IMR-90 (cell line): ENCODE measurements at places on chromosomes 6 and 20. TPM values are rescaled to one million over a fixed set of nuclear protein-coding genes. Genes with fewer than 3 reads are reported as not detected.

GRCh38 chr20:40488401-40488800, 200.6 kb downstream of the MAFB start:
- DNase-seq, result no peak

- peak; percentile 75 for DNase-seq
Measured at GRCh38 chr20:50366270-50367103, 143.7 kb upstream of the PTPN1 start.

Gene AGER
- 0.18 and 0.28 TPM in 2 replicates for total RNA-seq

- DNase-seq, result no peak
Measured at GRCh38 chr6:47043286-47043685, 1.2 kb upstream of the ADGRF1 start.

DNA sequence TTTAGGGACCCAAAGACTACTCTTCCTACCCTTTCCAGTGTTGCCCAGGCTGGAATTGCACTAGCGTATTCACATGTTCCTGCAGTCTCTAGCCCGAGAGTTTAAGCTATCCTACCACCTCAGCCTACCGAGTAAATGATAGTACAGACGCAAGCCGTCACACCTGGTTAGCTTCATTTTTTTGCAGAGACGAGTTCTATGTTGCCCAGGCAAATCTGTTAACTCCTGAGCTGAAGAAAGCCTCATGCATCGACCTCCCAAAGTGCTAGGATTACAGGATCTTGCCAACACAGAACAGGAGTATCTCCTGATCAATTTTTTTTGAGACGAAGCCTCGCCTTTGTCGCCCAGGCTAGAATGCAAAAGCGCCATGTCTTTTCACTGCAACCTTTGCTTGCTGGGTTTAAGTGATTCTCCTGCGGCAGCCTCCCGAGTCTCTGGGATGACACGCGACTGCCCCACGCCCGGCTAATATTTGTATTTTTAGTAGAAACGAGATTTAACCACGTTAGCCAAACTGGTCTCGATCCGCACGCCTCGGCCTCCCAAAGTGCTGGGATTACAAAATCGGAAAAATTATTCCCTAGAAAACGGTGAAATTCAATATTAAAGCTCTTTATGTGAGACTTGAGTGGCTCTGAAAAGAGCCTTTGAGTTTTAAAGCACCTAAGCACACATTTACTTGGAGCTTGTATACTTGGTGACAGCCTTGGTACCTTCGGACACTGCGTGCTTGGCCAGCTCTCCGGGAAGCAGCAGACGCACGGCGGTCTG, 128.5 kb downstream of the HFE start:
- peak; percentile 36 for DNase-seq

Gene TMC2
- total RNA-seq, result not detected in 2 replicates

- no peak for DNase-seq
Measured at GRCh38 chr20:33169176-33169794, 1.3 kb downstream of the BPIFA2 start.

DNA sequence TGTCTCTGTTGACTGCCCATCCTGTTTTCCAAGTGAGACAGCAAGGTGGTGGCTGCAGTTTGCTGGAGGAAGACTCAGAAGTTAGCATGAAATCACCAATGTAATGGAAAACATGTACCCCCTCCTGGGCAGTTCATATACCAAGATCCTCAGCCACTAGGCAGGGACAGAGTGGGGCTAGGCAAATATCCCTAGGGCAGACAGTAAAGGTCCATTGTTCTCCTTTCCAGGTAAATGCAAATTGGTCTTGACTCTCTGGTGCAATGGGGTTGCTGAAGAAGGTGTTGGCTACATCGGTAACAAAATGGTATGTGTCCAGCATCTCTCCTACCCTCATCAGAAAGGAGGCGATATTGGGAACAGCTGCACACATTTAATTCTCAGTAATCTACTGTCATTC, 233.6 kb upstream of the SOX4 start:
- DNase-seq, result no peak

GRCh38 chr6:80460257-80460865, 353.9 kb downstream of the BCKDHB start:
- peak; percentile 47 for DNase-seq

Gene BTNL2
- total RNA-seq, result not detected in 2 replicates

Gene FKBP1C
- 0.56 and 0.72 TPM in 2 replicates for total RNA-seq

GRCh38 chr6:42446370-42446769, 5.4 kb downstream of the TRERF1 start:
- no peak for DNase-seq

Gene PPIL6
- total RNA-seq, result 0.18 and 1.4 TPM in 2 replicates

- DNase-seq, result no peak
Measured at GRCh38 chr20:20395903-20396568, 28.1 kb downstream of the INSM1 start.

Gene BANF2
- total RNA-seq, result not detected in 2 replicates

DNA sequence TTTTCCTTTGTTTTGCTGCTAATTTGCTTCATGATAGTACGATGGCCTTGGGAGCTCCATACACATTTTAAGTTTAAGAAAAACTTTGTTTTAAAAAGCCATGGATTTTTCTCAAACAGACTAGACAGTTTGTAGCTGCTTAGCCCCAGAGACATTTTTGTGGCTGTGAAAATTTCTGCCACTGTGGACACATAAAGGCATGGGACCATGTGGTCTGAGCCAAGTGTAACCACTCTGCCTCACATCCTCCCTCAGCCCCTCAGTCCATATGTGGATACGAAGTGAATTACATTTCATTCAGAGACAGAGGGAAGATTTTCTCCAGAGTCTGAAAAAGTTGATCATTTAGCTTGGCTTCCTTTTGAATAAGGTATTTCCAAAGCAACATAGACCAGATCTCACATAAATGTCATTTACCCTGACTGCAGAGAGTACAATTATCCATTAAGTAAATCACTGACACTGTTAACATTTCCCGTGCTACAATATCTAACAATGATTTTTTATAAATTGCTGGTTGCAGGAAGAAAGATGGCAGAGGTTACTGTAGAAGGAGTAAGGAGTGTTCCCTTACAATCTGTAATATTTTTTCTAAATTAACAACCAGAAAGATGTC, 87.4 kb downstream of the GJA1 start:
- DNase-seq, result peak; percentile 35

Gene TMEM200A
- 37.1 and 47.8 TPM in 2 replicates for total RNA-seq

DNA sequence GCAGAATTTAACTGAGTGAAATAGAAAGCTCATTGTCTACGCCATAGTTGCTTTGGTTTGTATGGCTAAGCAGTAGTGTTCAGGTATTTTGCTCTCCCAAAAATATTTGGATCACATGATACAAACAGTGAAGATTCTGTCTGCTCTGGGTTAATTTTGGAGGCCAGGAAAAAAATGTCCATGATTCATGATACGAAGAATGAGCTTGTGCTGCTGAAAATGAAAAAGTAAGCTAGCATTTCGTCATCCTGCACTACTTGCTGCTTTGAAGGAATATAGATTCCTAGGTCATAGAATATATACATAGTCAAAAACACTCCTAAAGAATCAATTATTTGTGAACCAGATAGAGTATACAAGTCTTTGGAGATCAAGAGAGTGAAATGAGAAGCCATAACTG, 8.3 kb downstream of the WRNIP1 start:
- peak; percentile 60 for DNase-seq

DNA sequence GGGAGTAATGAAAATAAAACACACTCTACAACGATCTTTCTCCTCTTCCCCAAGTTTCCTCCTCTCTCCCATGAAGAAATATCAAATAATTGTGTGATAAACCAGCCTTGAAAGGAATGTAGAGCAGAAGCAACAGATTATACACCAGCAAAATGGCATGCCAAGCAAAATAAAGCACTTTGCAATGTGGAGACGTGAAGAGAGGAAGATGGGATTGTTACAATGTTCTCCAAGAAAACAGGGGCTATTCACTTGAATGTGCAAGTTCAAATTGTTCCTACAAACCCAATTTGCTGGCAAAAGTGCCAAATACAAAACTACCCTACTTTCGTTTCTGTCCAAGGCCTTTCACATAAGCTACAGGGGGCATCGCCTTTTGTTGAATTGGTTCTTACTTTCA, 185.1 kb downstream of the PDE7B start:
- no peak for DNase-seq

- DNase-seq, result no peak
Measured at GRCh38 chr6:168603234-168603633, 162.2 kb downstream of the SMOC2 start.

Gene SPATA25
- total RNA-seq, result 0.18 TPM in 1 of 2 replicates, not detected in the other

GRCh38 chr20:36318166-36318565, 12.0 kb downstream of the DLGAP4 start:
- no peak for DNase-seq

GRCh38 chr6:91387290-91388059, 800.6 kb upstream of the MAP3K7 start:
- no peak for DNase-seq

Gene MEP1A
- total RNA-seq, result not detected in 2 replicates

DNA sequence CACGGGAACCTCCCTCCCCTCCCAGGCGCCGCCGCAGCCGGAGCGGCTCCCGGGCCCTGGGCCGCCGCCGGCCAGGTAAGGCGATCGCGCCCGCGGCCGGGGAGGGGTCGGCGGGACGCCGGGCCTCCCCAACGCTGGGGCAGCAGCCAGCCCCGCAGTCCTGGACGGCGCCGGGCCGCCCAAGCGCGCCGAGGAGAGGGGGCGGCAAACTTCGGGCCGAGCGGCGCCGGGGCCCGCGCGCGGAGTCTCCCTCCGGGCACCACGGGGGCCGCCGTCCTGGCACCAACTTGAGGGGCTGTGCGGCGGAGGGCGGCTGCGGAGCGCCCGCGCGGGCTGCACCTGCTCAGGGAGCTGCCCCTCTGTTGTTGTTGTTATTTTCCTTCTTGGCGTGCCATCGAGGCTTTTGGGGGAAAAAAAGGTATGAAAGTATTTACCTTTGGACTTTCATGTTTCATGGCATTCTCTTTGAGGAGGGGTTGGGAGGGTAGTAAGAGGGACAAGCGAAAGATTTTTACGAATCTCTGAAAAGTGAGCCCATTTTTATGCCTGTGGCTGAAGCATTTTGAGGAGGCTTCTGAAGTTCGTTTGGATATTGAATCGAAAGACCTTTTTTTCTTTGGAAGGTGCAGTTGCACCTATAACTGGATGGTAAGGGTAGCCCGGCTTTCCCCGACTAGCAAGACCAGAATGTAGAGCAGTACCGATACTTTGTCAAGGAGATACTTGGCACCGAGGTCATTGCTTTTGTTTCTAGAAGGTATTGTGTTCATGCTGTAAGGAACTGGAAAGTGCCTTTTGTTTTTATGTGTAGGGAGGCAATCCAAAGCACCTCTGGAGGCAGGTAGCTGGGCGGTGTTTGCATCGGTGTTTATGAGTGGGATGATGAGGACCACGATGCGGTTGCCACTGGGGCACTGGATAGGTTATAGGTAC, at the start of gene RNF182:
Gene RNF182, plus strand, starts transcription at position 4 of the 933 bp plus-strand sequence. CDS start 52,168 bp downstream, outside the sequence.
- DNase-seq, result no peak

- no peak for DNase-seq
Measured at GRCh38 chr20:460180-460579, 2.2 kb downstream of the TBC1D20 start.

DNA sequence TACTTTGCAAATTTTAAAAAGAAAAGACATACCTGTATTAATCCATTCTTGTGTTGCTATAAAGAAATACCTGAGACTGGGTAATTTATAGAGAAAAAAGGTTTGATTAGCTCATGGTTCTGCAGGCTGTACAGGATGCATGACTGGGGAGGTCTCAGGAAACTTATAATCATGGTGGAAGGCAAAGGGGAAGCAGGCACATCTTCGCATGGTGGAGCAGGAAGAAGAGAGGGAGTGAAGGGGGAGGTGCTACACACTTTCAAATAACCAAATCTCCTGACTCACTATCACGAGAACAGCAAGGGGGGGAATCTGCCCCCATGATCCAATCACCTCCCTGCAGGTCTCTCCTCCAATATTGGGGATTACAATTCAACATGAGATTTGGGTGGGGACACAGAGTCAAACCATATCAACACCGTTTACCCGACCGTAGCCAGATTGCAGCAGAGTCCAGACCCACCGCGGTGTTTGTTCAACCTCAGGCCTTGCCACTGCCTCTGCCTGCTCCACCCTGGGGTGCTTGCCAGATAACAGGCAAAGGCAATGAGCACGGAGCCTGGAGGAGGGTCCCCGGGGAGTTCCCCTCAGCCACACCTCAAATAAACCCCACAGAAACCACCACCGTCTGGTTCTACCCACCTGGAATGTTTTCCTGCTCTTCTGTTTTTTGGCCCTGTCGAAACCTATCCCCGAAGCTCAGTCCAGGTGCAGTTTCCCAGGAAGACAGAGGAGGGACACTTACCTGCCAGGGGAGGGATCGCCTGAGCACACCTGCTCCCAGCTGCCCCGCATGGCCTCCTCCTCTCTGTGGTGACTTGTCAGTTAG, 142.2 kb upstream of the AFDN start:
- no peak for DNase-seq

GRCh38 chr20:9515214-9515585, 810 bp downstream of the LAMP5 start:
- DNase-seq, result no peak

Gene MLN
- not detected in 2 replicates for total RNA-seq

Gene RNF39
- total RNA-seq, result not detected in 2 replicates

GRCh38 chr6:111987295-111987694, 66.6 kb upstream of the CCN6 start:
- DNase-seq, result peak; percentile 50

Gene EMILIN3
- under 0.01 TPM in 2 replicates for total RNA-seq

- peak; percentile 81 for DNase-seq
Measured at GRCh38 chr6:64217721-64218620, 582.4 kb downstream of the PHF3 start.

DNA sequence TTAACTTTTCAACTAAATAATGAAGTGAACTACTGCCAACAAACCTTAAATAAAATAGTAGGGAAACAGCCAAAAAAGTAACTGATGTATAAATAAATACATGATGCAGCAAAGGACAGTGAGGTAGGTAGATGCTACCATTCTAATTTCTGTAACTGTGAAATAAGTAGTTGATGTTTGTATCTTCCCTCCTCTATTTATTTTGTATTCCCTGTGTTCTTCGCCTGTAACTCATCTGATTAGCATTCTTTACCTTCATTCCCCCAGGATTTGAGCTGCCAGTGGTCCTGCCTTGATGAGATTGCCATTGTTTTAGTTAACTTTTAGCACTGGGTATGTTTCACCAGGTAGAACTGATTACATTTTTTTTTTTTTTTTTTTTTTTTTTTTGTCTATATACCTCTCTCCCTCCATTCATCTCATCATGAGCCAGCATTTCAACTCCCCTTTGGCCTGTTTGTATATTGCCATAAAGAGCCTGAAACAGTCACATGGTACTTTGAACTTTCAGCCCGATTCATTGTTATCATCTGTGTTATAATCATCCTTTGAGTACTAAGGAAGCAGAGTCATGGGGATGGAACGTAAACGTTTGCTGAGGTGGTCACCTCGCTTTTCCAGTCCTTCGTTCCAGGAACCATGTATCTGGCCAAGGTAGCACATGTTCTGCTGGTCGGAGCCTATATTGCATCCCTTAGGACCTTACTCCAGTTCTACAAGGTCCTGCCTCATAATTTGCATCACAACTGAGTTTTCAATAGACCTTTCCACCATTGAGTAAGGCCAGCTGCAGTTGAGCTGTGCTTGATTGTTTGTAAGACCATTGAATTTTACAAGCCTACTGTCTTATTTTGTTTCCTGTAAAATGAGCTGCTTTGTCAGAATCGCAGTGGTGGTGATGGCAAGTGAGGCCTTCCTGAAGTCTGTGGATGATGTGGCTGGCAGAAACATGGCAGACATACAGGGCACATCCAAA, 107.6 kb downstream of the JAG1 start:
- peak; percentile 46 for DNase-seq

- DNase-seq, result peak; percentile 43
Measured at GRCh38 chr20:48776306-48776705, 51.5 kb downstream of the PREX1 start.

Gene BNIP5
- total RNA-seq, result not detected in 2 replicates

GRCh38 chr6:16849988-16850680, 88.9 kb upstream of the ATXN1 start:
- no peak for DNase-seq

GRCh38 chr6:115832786-115833185, 227.9 kb downstream of the FRK start:
- DNase-seq, result no peak

Gene TNFRSF6B
- total RNA-seq, result 1.1 and 1.3 TPM in 2 replicates

GRCh38 chr20:48201188-48201587, 415.9 kb upstream of the SULF2 start:
- DNase-seq, result no peak
